ENCODE measurements at places on chromosomes 12 and 14.

DNA sequence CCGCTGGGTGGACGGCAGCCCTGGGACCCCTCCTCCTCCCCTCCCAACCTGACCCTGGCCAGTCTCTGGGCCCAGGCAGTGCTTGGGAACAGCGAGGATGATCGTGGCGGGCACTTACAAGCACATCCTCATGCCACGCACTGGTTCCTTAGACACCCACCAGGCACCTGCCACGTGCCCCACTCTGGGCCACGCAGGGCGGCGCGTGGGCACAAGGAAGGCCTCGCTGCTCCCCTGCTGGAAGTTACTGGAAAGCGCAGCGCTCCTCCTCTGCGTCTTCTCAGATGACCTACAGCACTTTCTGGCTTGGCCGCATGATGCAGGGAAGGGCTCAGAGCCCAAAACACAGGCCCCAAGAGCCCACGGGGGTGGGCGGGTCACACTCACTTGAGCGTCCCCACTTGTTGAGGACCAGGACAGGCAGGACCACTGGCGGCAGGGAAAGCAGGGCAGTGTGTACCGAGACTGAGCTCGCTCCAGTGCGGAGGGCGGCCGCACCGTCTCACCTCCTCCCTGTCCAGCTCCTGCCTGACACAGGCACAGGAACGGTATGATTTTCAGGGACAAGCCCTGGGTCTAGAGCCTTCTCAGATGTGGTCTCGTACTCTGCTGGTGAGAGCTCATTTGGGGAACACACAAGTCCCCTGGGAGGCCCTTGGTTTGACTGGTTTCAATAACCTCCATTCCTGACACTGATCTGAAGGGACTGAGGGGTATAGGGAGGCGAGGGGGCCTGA lies 128.3 kb upstream of the EVL start:
- DNase-seq = no peak

GRCh38 chr12:68733661-68734071 lies 12.3 kb upstream of the SLC35E3 start:
- no peak for DNase-seq

GRCh38 chr14:74465335-74465734 lies 27.8 kb downstream of the NPC2 start:
- DNase-seq = no peak

DNA sequence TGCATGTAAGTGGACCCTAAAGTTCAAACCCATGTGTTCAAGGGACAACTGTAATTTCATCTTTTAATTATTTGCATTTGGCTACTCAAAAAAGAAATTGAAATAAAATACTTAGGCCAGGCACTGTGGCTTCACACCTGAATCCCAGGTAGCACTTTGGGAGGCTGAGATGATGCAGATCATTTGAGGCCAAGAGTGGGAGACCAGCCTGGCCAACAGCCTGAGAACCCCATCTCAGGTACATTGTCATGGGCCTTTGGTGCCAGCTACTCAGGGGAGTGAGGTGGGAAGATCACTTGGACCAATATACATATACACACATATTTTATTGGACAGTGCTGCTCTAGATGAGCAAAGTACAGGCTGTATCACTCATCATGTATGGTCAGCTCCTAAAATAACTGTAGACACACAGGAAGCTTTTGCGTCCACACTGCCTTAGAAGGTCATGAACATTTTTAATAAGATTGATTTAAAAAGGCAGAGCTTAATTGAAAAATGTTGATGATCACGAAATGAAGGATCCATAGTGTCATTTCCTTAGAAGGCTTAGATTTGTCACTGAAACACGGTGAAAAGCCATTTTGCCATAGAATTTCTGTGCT lies 2.5 kb upstream of the ZCCHC8 start:
- no peak for DNase-seq

DNA sequence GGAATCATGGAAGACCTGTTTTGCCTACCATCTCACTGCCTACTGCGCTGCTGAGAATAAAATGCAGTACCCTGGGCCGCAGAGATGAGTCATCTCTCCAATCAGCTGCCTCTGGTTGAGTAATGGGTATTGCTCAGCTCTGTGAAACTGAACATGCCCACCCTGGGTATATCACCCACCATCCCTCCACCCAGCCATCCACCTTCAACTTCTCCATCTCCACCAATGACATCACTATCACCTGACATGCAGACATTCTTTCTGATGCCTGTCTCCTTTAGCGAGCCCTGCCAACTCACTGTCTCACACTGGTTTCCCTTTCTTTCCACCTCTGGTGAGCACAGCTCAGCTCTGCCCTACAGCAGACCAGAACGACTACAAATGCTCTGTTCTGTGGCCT lies 33.6 kb downstream of the E2F7 start:
- no peak for DNase-seq

Data from NCI-H2081 (cell line).